ENCODE measurements at places on chromosomes 1 and 21.

GRCh38 chr1:74683656-74684055 lies 10.1 kb upstream of the ERICH3 start:
- no peak for DNase-seq

DNA sequence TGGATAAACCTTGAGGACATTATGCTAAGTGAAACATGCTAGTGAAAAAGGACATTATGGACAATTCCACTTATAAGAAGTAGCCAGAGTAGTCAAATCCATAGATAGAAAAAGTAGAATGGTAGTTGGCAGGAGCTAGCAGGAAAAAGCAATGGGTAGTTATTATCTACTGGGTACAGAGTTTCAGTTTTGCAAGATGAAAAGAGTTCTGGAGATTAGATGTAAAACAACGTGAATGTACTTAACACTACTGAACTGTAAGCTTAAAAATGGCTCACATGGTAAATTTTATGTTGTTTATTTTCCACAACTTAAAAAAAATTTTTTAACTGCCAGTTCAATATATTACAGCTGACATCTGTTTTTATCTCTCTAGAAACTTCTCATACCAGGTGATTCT lies 19.4 kb downstream of the JAK1 start:
- DNase-seq = no peak

GRCh38 chr1:157937744-157938143 lies 55.7 kb upstream of the KIRREL1 start:
- no peak for DNase-seq

- DNase-seq = peak; percentile 85
Observed at GRCh38 chr1:152458384-152459185, 44.5 kb upstream of the CRNN start.

- DNase-seq = no peak
Observed at GRCh38 chr1:66313429-66313828, 220.5 kb upstream of the SGIP1 start.
